ENCODE measurements at places on chromosomes 2 and 18.

DNA sequence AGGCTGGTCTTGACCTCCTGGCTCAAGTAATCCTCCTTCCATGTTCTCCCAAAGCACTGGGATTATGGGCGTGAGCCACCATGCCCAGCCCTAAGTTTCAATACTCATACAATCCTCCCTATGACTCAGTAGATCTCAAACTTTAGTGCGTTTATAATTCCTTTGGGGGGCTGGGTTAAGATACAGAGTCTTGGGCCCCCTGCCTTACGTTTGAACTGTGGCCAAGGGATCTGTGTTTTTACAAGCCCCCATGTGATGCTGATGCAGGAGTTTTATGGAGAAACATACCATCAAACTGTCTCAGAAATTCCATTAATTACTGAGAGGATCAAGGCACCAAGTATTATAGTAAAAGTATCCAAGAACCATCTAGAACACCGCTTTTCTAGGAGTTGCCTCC, 38.2 kb upstream of the FAM136A start:
- no peak for DNase-seq

- no peak for DNase-seq
Observed at GRCh38 chr2:38159597-38159996, 83.6 kb upstream of the CYP1B1 start.

DNA sequence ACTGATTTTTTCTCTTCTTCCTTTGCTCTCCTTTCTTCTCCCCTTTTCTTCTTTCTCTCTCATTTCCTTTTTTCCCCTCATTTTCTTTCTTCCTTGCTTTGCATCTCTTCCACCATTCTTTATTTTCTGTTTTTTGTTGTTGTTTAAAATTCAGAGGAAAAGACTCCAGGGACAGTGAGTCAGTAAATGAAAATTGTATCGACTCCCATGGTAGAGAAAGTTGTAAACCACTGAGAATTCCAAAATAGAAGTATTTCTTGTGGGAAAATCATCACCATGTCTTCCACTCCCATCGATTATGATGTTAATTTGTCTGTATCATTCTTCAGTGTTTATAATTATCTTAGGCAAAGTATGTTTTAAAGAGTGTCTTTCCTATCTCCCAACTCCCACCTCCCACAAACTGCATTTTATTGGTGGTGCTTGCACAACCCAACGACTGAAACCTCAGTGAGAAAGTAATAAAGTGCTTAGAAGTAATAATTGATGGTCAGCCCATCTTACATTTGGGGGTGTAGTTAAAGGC, 134.3 kb downstream of the IRS1 start:
- no peak for DNase-seq

DNA sequence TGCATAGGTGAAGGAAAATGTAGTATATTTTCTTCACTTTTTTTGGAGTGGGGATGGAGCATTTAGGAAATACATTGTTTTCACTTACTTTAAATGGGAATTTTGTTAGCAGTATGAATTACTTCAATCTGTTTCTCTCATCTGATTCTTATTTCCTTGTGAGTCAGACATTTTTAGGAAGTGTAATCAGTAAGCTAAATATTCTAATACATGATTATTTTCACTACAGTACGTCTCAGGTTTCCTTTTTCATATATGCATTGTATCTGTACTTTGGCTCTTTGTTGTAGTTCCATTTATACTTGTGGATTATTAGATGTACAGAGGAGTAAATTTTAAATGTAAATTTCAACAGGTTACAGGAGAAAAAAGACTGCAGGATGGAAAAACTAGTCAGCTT, 27.9 kb downstream of the GPD2 start:
- DNase-seq = no peak

DNA sequence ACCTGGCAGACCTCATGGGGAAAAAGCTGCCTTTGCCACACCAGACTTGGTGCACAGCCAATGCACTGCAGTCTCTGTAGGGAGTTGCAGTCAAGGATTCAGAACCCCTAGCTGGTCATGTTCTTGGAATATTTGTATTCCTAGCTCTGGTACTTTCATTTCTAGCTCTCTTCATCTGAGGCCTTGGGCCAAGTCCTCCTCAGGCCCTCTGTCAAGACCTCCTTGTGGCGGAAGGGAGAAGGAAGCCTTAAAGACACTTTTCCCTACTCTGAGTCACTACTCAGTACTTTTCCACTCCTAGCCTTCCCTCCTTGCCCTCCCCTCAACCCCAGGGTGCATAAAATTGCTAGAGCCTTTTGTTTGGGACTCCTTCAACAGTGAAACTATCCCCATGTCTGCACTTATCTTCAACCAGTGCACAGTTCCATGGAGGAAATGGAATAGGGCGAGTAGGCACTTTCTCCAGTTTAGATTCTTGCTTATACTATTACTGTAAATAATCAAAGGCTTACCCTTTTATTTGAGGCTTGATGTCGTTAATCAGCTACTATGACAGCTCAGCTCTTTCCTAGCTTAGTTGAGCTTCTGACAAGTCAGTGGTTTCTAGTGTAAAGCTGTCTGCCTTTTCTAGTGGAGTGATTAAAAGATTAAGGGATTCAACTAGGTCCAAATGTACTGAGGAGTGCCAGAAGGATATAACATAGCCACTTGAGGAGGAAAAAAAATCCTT, 15.8 kb downstream of the M1AP start:
- no peak for DNase-seq
